ENCODE measurements at places on chromosomes 2 and 18. TPM values are rescaled to one million over a fixed set of nuclear protein-coding genes. Genes with fewer than 3 reads are reported as not detected.

ERFE gene
- 2.6 TPM for total RNA-seq

C1QL2 gene
- total RNA-seq: not detected

GATA6 gene
- total RNA-seq: not detected

CTIF gene
- total RNA-seq: 46.7 TPM

AGAP1 gene
- 54.7 TPM for total RNA-seq

DNER gene
- total RNA-seq: 4.0 TPM

TDRD15 gene
- total RNA-seq: not detected

RNF144A gene
- 49.6 TPM for total RNA-seq

ANKRD44 gene
- 13.5 TPM for total RNA-seq

NT5C1B gene
- total RNA-seq: not detected

CDKL4 gene
- 0.75 TPM for total RNA-seq

UCN gene
- 1.6 TPM for total RNA-seq

TRIB2 gene
- total RNA-seq: 73.6 TPM

SPP2 gene
- not detected for total RNA-seq

HOXD11 gene
- total RNA-seq: not detected

HOXD8 gene
- total RNA-seq: not detected

BMP10 gene
- total RNA-seq: not detected

TSPYL6 gene
- total RNA-seq: not detected

KCNIP3 gene
- total RNA-seq: 2.9 TPM

ANKAR gene
- total RNA-seq: 4.8 TPM

SPDYA gene
- 1.1 TPM for total RNA-seq

L3MBTL4 gene
- 0.65 TPM for total RNA-seq

RIF1 gene
- total RNA-seq: 64.3 TPM

UGT1A5 gene
- total RNA-seq: not detected

GPAT2 gene
- not detected for total RNA-seq

SERPINB10 gene
- not detected for total RNA-seq

OTOF gene
- total RNA-seq: 0.19 TPM

WNT10A gene
- not detected for total RNA-seq

MAP2 gene
- total RNA-seq: 123 TPM

SRD5A2 gene
- total RNA-seq: not detected

RAMP1 gene
- 0.91 TPM for total RNA-seq

KYNU gene
- 0.26 TPM for total RNA-seq

HTR2B gene
- not detected for total RNA-seq

ERMN gene
- 0.44 TPM for total RNA-seq

NCL gene
- total RNA-seq: 999 TPM

AMER3 gene
- 1.4 TPM for total RNA-seq

DOCK10 gene
- 29.7 TPM for total RNA-seq

ASPRV1 gene
- 1.7 TPM for total RNA-seq

LBX2 gene
- not detected for total RNA-seq

PDCL3 gene
- 35.4 TPM for total RNA-seq

ITGA4 gene
- 75.6 TPM for total RNA-seq

All from neural crest cell (in vitro differentiated cells).